ENCODE measurements at places on chromosomes 12 and 14. TPM values are rescaled to one million over a fixed set of nuclear protein-coding genes. Genes with fewer than 3 reads are reported as not detected.

CIROP gene
- total RNA-seq: not detected

A2M gene
- 2,772 TPM for total RNA-seq

OASL gene
- total RNA-seq: 12.7 TPM

MYH6 gene
- total RNA-seq: 3.4 TPM

CCDC184 gene
- total RNA-seq: 0.61 TPM

FANCM gene
- total RNA-seq: 3.1 TPM

TROAP gene
- 0.96 TPM for total RNA-seq

TBX3 gene
- total RNA-seq: 35.9 TPM

SOS2 gene
- total RNA-seq: 30.3 TPM

DNA sequence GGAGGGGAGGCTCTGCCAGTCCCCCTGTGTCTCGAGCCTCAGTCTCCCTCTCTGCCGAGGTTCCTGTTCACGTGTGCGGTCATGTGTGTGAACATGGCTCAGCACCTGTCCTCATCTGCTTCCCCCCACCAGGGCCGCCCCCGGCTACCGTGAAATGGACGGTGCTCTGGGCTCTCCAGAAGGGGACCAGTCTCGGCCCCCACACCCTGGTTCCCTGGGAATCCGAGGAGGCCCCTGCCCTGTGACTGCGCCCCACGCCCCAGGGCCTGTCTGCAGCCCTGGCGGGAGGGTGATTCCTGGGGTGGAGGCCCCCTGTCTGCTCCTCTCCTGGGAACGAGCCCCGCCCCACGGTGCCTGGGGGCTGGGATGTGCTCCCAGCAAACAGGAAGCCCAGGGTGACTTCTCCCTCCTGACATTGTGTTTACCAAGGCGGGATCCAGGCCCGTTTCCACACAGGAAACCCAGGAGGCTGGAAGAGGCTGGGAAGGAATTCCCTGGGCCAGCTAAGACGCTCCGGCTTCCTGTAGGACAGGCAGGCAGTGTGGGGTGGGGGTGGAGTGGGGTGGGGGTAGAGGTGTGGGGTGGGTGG is 46.6 kb downstream of the KIF26A start:
- H3K27me3 ChIP-seq: no peaks in the 10 kb centered on the region
- no peak overlapping the region for H3K4me3 ChIP-seq
- peak overlapping the region; percentile 36 for H3K27ac ChIP-seq
- DNase-seq: no peak
- no peaks in the 10 kb centered on the region for H3K4me1 ChIP-seq

DNA sequence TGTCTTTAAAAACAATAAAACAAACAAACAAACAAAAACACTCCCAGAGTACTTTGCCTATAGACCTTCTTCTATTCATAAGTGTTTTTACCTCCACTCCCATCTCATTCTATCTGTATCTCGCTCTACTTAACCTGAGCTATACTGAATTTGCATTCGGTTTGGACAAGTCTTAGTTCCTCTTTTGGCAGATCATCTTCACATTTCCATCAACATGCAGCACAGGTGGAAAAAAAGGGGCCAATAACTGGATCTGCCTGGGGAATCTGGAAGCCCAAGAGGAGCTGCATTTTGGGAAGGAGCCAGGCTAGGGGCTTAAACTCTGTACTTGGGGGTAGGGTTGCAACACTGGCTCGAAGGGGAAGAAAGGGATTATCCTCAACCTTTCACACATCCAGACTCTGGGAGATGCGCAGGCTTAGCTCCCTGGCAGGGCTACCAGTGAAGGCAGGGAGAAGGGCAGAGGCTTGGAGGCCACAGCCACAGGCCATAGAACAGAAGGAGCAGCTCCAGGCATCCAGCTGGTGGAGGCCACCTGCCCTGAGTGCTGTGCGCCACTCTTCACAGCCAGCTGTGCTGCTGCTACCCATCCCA is 4.1 kb downstream of the NINJ2 start:
- no peaks in the 10 kb centered on the region for H3K36me3 ChIP-seq
- no peaks in the 10 kb centered on the region for H3K27me3 ChIP-seq
- peaks cover 5% of the 10 kb centered on the region for H3K4me1 ChIP-seq

- DNase-seq: no peak
- peaks cover 9% of the 10 kb centered on the region for H3K4me1 ChIP-seq
- H3K4me3 ChIP-seq: no peak overlapping the region
- no peaks in the 10 kb centered on the region for H3K27me3 ChIP-seq
- no peaks in the 10 kb centered on the region for H3K36me3 ChIP-seq
These were observed 57.5 kb downstream of the DENND5B start for GRCh38 chr12:31533470-31533869.

DNA sequence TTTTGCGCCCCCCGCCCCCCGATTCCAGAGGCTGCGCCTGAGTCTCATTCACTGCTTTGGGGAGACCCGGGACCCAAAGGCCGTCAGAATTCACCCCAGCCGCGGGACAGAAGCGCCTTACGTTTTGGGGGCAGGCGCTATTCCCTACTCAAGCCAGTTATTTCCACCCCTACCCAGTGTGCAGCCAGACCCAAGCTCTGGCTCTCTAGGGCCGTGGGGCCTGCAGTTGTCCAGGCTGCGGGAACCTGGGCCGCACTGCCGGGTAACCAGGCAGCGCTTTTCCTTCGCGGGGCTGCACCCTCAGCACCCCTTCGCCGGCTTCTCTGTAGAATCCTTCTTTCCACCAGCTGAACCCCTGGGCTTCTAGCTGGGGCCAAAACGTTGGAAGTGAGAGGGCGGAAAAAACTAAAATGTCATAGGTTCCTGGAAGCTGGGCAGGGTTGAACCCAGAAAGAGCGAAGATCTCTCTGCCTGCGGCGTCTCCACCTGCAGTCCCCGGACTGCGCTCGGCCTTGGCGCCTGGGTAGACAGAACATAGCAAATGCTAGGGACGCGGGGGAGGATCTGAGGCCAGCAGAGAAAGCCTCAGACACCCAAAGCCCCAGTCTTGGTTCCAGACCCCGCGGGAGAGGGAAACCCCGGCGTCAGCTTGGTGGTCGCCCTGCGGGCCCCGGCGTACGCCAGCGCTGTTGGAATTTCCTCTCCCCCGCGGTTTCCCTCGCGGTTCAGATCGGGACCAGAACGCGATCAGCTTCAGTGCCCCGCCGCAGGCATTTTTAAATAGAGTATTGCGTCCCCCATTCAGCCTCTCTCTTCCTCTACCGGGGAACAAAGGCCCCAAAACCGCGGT is 18.3 kb downstream of the TBX3 start:
- no peak for DNase-seq
- H3K4me1 ChIP-seq: no peaks in the 10 kb centered on the region
- no peak overlapping the region for H3K27ac ChIP-seq
- peaks cover 57% of the 10 kb centered on the region for H3K27me3 ChIP-seq
- H3K36me3 ChIP-seq: no peaks in the 10 kb centered on the region
- H3K4me3 ChIP-seq: no peak overlapping the region

- no peaks in the 10 kb centered on the region for H3K4me1 ChIP-seq
- H3K27me3 ChIP-seq: no peaks in the 10 kb centered on the region
- DNase-seq: no peak
These were observed 429.9 kb downstream of the NELL2 start for GRCh38 chr12:44446181-44446580.

DNA sequence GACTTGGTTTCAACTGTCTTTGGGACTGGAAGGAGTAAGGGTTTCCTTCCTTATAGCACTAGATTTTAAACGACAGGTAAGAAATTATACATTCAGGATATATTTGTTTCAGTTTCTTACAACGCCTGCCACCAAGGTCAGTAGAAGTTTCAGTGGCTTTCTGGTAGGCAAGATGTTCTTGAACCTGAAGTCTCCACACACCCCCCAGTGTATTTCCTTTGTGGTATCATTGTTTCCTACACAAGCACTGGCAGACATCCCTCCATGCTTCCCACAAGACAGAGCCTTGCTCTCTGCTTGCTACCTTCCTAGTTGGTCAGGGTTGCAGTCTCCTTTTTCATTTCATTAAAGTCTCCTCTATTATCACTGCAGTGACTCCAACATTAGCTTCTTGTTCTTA is 283.1 kb downstream of the FLRT2 start:
- H3K36me3 ChIP-seq: no peaks in the 10 kb centered on the region
- H3K4me3 ChIP-seq: no peak overlapping the region
- no peak for DNase-seq
- no peaks in the 10 kb centered on the region for H3K27me3 ChIP-seq
- no peak overlapping the region for H3K27ac ChIP-seq
- H3K4me1 ChIP-seq: no peaks in the 10 kb centered on the region

- H3K27ac ChIP-seq: no peak overlapping the region
- no peak for DNase-seq
- H3K36me3 ChIP-seq: peaks cover 100% of the 10 kb centered on the region
- H3K4me1 ChIP-seq: peaks cover 12% of the 10 kb centered on the region
- no peaks in the 10 kb centered on the region for H3K27me3 ChIP-seq
These were observed 11.9 kb downstream of the DLST start for GRCh38 chr14:74893614-74894091.

DNA sequence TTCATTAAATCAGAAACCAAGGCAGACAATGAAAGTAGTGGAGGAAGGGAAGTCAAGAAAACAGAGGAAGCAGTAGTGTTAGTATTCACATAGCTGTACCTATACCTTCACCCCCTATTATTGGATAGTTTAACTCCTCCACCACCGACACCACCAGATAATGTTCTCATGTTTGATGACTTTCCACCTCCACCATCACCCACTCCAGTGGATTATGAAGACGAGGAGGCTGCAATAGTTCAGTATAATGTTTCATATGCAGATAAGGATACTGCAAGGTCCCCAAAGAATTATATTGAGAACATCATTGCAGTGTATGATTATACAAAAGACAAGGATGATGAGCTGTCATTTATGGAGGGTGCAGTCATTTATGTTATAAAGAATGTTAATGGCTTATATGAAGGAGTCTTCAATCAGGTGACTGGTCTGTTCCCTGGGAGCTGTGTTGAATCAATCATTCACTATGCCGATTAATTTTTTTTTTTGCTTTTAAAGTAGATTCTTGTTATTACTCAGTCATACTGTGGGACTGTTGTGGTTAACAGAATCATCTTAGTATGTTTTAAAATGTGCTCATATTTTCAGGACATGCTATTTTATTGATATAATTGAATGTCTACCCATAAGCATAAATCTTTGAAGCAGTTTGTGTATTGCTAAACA is 32.2 kb upstream of the KTN1 start:
- DNase-seq: no peak
- no peaks in the 10 kb centered on the region for H3K27me3 ChIP-seq
- H3K27ac ChIP-seq: no peak overlapping the region

- H3K27me3 ChIP-seq: no peaks in the 10 kb centered on the region
- no peaks in the 10 kb centered on the region for H3K4me1 ChIP-seq
- no peak overlapping the region for H3K27ac ChIP-seq
- DNase-seq: no peak
- no peak overlapping the region for H3K4me3 ChIP-seq
These were observed 27.2 kb upstream of the DHRS2 start for GRCh38 chr14:23609001-23609400.

- no peaks in the 10 kb centered on the region for H3K36me3 ChIP-seq
- H3K27ac ChIP-seq: no peak overlapping the region
- DNase-seq: no peak
- no peaks in the 10 kb centered on the region for H3K27me3 ChIP-seq
- H3K4me1 ChIP-seq: no peaks in the 10 kb centered on the region
- no peak overlapping the region for H3K4me3 ChIP-seq
These were observed 28.7 kb upstream of the OR10P1 start for GRCh38 chr12:55607821-55608594.

All from upper lobe of right lung (tissue), 1 donor.